ENCODE measurements at places on chromosomes 4 and X.

DNA sequence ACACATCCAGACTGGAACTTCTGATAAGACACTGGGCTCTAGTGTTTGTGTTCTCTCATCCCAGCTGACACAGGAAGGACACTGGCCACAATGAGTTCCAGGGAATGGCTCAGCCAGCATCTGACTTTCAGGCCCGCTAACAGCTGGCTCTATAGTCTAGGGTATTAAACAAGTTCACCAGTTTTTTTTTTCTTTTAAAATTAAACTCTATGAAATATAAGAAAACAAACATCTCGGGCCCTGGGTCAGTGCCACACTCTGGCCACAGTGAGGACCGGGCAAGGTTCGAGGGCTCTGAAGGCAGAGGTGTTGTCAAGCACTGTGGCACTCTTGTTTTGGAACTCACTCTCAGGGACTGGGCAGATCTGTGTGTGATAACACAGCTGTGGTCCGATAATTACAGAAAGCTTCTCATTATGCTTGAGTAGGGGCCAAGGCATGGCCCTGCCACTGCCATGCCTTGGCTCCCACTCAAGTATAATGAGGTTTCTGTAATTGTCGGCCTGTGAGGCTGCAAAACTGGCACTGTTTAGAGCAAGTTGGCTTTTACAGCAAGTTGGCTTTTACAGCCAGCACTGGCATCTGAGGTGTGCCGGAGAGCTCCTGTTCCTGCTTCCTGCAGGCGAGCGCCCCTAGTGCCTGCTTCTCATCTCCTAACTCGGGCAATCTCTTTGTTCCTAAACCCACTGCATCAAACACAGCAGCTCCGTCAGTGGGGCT is 62.8 kb downstream of the PPP1R2C start:
- peak; percentile 55 for DNase-seq

DNA sequence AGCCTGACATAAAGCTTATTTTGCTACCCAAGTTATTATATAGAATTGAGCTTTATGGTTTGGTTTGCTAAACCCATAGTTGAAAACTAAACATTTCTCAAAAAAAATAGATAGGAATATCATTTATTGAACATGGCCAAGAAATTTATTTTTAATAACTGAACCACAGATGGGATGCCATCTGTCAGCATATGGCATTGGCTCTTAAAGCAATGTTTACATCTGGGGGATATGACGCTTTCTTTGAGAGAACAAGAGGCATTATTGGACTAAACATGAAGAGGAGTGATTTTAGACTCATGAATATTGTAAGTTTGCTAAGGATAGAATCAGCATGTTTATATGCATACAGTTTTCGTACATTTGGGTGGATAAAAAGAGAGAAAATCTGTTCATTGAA is 132.6 kb upstream of the SLIT2 start:
- no peak for DNase-seq

- DNase-seq: no peak
Measured at GRCh38 chrX:133923548-133923947, 61.8 kb downstream of the GPC3 start.

DNA sequence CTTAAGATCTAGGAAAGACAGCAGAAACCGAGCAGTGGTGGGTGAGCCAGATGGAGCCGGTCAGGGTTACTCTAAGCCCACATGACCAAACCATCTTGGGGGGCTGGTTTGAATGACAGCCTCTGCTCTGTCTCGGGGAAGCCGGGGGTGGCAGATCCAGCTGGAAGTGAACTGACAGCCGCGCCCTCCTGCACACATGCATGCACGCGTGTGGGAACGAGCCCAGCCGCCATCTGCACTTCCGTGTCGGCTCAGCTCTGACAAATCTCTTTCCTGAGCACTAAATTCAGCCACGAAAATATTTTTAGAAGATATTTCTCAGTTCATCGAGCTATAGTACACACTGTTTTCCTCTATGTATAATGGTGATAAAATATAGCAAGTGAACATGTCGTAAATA is 115.5 kb downstream of the DCTD start:
- DNase-seq: no peak

- no peak for DNase-seq
Measured at GRCh38 chr4:140996766-140997165, 136.5 kb downstream of the RNF150 start.

DNA sequence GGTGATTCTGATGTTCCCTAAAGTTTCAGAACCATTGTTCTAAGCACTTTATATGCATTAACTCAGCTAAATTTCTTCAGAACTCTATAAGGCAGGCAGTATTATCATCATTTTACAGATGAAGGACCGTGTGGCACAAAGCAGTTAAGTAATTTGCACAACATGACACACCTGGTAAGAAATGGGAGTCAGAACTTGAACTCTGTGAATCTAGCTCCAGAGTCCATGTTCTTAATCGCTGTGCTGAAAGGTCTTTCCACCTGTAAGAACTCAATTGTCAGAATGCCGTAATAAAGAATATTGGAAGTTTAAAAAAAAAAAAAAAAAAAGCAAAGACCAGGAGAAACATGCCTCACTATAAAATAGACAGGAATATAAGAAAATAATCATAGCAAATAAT is 9.2 kb downstream of the HUWE1 start:
- no peak for DNase-seq

- peak; percentile 43 for DNase-seq
Measured at GRCh38 chr4:2457481-2458295, 11.2 kb upstream of the RNF4 start.

- peak; percentile 81 for DNase-seq
Measured at GRCh38 chrX:141176586-141177451, at the start of gene LDOC1. TSS of gene LDOC1 (minus strand) at chrX:141177129. CDS start at chrX:141177021, 108 bp downstream.

Data from activated naive CD4-positive, alpha-beta T cell treated with anti-CD3 and anti-CD28 coated beads, Interleukin-2, amount 10 ng/mL, durations not matched to agents 7 days and 5 days (primary cell).